ENCODE measurements at places on chromosomes 3 and 15. TPM values are rescaled to one million over a fixed set of nuclear protein-coding genes. Genes with fewer than 3 reads are reported as not detected.
A peak's percentile ranks its signal among the peaks of the same experiment; 100 is the strongest.

The TMEM89 gene
- not detected for total RNA-seq

The RAB43 gene
- total RNA-seq = 72.9 TPM

The SLC51A gene
- not detected for total RNA-seq

The GOLGA8H gene
- not detected for total RNA-seq

DNA sequence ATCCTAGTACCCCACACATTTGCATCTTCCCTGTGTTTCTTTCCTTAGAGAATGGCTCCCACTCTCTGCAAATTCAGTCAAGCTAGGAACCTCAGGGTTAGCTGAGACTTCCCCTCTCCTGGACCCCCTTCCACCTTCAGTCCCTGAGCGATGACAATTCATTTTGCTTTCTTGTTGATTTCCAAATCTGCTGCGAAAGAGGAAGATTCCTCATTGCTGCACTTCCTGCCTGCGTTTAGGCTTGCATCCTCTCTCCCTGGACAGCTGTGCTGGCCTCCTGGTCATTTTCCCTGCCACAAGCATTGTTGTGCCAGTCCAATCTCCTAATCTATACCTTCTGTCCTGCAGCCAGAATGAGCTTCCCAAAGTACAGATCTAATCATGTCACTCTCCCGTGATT, 12.3 kb upstream of the DGKG start:
- peak; percentile 34 for DNase-seq

DNA sequence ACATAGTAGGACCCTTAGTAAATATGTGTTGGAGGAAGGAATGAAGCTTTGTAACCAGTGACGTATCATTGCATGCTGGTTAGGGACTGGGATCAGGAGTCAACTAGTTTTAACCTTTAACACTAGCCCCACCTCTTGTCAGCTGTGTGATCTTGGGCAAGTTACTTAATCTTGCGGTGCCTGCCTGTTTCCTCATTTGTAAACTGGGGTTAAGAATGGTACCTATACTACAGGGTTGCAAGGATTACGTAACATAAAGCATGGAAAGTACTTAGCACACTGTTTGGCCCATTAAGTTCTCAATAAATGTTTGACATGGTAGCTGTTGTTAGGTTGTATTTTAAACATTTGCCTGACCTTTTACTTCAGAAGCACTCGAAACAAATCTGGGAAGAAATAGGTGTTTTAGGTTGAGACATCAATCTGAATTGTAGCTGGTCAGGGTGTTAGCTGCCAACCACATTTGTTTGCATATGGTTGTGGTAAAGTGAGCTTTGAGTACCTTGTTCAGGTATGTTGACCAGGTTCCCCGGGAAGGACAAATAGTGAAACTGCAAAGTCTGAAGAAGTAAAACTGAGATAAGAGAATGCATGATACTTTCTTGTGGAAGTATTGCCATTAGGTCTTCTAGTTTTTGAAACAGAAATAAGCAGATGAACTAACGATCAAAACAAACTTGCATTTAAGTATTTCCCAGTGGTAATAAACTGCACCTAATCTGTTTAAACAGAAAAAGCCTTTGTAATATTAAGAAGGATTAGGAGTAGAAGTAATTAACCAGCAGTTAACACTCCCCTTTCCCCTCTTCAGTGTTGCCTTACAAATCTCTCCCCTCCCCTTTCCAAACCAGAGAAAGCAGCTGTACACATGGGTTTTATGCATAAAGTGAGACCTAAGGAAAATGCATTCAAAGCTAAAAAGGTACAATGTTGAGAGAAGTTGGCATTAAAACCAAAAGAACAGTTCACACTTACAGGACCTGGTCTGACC, 25.8 kb upstream of the SCAANT1 start:
- DNase-seq = no peak

- DNase-seq = no peak
Measured at GRCh38 chr3:55490276-55490913, 3.3 kb upstream of the WNT5A start.

DNA sequence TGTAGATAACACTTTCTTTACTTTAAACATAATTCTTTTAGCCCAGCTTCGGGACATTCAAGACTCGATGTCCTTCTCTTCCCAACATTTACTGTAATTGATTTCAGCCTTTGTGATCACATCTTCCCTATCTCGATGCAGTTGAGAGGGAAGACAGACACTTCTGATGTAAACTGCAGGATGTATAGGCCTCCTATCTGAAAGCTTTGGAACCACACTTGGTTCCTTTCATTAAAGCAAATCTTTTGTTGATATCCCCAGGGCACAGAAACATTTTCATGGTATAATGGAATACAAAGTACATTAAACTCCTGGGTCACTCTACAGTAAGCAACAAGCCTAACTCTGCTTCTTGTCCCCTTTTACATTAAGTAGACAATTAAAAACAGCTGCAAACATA, 6.4 kb downstream of the GRM7 start:
- no peak for DNase-seq

DNA sequence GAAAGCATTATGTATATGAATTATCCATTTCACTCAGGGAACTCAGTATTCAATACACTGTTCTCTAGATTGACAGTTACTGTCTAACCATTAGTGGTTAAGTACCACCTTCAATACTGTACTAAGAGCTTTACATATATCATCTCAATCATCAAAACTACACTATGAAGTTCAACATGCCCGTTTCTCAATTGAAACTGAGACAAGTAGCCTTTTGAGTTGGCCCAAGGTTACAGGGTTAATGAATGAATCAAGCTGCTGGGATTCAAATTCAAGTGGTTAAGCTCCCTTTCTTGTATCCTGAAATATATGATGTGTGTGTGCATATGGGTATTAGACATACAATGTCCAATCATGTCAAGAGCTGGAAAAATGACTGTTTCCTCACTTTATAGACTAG, 5.8 kb downstream of the TASOR start:
- no peak for DNase-seq

DNA sequence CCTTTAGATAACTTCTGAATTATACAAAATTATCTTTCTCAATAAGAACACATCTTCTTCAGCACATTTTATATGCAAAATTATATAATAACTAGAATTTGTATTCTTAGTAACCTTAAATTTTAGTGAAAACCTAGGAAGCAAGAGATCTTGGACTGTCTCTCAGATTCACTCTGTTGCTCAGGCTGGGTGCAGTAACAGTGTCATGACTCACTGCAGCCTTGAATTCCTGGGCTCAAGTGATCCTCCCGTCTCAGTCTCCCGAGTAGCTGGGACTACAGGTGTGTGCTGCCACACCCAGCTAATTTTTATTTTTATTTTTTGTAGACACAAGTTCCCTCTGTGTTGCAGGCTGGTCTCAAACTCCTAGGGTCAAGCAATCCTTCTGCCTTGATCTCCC, 29.9 kb downstream of the MKRN3 start:
- no peak for DNase-seq

- DNase-seq = no peak
Measured at GRCh38 chr3:168052515-168052914, 43.2 kb downstream of the GOLIM4 start.

GRCh38 chr3:189233225-189233858, 61.6 kb downstream of the TPRG1 start:
- DNase-seq = peak; percentile 66

DNA sequence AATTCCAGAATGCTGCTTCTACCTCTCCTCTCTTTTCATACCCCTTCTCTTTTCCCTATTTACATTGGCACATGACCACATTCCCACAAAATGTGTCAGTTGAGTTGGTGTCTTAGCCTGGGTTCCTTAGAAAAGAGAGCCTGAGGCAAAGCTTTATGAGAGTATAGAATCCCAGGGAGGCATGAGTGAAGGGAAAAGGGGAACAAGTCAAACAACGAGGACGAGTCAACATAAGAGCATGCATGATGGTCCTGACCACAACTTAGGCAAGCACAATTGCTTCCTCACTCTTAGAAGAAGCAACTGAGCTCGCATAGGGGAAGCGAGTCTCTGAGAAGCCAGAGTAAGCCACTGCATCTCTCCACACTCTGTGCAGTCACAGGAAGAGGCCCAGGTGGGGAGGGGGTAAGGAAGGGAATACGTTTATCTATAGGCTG, 15.4 kb upstream of the ZNF774 start:
- no peak for DNase-seq
